Colonic mucosa (tissue), 4 donors: ENCODE measurements at places on chromosomes 16 and 17. TPM values are rescaled to one million over a fixed set of nuclear protein-coding genes. Genes with fewer than 3 reads are reported as not detected.

Gene KRT25
- total RNA-seq, result not detected

Gene RNF227
- total RNA-seq, result 2.8 TPM

Gene ORAI3
- total RNA-seq, result 22.1 TPM

Gene C16orf54
- total RNA-seq, result 1.7 TPM

Gene HOXB4
- 2.5 TPM for total RNA-seq

Gene LITAFD
- total RNA-seq, result not detected

GRCh38 chr17:15247891-15248529, 17.1 kb downstream of the PMP22 start:
- peak; percentile 13 for DNase-seq

DNA sequence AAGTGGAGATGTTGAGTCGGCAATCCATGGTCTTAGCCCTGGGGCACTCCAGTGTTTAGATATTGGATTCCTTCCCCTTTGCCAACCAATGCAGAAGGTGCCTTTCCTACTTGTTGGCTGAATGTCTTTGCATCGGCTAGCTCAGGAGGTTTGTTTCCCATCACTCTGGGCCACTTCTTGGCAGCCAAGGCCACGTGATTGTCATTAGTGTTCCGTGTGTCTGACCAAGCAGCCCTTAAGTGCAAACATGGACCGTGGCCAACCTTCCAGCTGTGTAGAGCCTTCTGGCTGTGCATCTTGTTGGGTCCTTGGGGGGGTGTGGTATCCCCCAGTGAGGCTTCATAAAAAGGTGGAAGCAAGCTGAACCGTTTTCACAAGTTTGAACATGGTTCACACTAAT, 66.0 kb downstream of the GNAO1 start:
- peak; percentile 63 for DNase-seq

GRCh38 chr17:43439041-43439440, 40.2 kb downstream of the ARL4D start:
- no peak for DNase-seq

DNA sequence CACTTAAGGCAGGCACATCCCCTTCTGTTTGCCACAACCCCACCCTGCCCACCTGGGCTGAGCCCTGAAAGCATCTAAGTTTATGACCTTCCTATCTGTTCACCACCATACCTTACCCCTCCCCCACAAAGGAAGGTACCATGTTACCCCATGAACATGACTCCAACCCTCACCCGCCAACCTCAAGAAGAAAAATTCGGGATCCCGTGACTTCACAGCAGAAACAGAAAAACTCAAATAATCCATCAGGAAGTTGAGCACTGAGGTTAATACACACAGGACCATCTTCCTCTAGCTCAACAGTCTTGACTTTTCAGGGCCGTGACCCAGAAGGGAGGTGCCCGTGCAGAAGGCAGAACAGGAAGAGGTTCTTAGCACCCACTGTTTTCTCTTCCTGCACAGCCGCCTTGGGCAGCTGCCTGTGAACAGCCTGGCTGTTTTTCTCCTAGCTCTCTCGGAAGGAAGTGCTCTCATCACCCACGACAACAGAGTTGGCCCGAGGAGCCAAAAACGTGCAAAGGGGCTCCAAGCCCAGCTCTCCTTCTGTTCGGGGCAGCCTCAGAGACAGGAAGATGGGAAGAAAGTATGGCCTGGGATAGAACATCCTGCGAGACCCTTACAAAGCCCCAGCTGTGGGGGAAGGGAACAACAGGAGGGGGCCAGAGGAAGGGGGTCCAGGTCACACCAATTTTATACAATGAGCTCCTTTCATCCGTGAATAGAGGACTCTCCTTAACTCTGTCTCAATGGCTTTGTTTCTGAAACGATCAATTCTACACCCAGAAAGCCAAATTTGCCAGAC, 101.1 kb downstream of the XYLT1 start:
- peak; percentile 64 for DNase-seq

- DNase-seq, result peak; percentile 34
Observed at GRCh38 chr16:10552998-10553491, 27.4 kb downstream of the EMP2 start.

GRCh38 chr16:9197957-9198661, 106.7 kb downstream of the HAPSTR1 start:
- no peak for DNase-seq

DNA sequence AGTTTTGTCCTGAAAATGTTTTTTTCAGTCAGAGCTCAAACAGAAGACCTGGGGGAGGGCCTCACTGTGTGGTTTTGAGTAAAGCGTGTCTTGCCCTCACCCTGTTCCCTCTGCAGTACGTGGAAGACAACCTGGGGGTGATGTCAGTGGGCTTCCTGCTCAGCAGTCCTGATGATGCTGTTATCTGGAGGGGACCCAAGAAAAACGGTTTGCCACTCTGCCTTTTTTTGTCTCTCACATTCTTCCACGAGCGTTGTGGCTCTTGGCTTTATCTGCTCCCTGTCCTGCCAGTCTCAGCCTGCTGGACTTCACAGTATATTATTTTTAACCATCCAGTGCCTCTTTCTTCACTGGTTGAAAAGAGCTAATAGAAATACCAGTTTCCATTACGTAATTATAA, 12.9 kb downstream of the NUBP1 start:
- no peak for DNase-seq

- peak; percentile 83 for DNase-seq
Observed at GRCh38 chr17:7559320-7560171, 996 bp downstream of the TNFSF13 start.

GRCh38 chr17:6137716-6138502, 67.7 kb downstream of the WSCD1 start:
- DNase-seq, result no peak

DNA sequence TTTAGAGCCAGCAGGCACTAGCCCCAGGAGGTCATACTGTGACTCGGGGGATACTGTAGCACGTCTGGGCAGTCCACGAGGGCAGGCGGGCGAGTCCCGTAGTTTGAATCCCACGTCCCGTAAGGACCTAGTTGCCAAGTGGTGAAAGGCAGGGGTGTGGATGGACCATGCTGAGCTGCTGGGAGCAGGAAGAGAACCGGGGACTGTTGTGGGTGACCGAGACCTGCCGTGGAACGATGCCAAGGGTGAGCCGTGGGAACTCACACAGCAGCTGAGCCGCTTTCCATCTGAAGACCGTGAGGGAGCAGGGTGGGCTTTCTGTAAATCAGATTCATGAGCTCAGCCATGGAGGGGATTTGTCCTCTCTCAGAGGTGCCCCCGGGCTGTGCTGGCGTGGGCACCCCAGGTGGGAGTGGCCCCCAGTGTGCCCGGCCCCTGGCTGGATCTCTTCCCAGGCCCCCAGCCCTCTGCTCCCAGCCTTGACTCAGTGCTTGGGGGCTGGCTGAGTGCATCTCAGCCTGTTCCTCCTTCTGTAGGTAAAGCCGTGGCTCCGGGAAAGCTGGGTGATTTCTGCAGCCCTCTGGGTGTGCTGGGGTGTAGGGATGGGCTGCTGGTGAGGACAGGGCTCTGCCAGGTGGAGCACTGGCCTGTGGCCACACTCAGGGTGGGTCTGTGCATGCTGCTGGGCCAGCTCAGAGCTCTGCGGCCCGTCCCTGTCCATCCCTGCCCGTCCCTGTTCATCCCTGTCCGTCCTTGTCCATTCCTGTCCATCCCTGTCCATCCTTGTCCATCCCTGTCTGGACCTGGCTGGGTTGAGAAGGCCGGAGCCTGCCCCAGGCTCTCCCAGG, 13.6 kb downstream of the ASPSCR1 start:
- DNase-seq, result no peak

GRCh38 chr17:50794361-50794760, 27.0 kb upstream of the ANKRD40CL start:
- DNase-seq, result no peak

DNA sequence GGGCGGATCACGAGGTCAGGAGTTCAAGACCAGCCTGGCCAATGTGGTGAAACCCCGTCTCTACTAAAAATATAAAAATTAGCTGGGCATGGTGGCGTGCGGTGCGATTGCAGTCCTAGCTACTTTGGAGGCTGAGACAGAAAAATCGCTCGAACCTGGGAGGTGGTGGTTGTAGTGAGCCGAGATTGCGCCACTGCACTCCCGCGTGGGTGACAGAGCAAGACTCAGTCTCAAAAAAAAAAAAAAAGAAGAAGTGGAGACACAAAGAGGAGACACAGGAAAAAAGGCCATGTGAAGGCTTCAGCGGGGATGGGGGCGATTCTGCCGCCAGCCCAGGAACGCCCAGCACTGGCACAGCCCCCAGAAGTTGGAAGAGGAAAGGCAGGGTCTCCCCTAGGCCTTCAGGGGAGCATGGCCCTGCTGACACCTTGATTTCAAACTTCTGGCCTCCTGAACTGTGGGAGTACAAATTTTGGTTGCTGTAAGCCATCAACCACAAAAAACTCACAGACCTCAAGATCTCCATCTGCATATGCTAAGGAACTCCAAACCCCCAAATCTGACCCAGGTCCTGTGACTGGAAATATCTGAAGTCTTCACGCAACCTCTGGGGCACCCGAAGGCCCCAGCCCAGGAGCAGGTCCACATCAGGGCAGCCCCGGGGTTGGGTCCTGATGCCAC, 7.0 kb downstream of the SGSH start:
- no peak for DNase-seq

GRCh38 chr17:57663326-57664070, 81.6 kb downstream of the CCDC182 start:
- no peak for DNase-seq

DNA sequence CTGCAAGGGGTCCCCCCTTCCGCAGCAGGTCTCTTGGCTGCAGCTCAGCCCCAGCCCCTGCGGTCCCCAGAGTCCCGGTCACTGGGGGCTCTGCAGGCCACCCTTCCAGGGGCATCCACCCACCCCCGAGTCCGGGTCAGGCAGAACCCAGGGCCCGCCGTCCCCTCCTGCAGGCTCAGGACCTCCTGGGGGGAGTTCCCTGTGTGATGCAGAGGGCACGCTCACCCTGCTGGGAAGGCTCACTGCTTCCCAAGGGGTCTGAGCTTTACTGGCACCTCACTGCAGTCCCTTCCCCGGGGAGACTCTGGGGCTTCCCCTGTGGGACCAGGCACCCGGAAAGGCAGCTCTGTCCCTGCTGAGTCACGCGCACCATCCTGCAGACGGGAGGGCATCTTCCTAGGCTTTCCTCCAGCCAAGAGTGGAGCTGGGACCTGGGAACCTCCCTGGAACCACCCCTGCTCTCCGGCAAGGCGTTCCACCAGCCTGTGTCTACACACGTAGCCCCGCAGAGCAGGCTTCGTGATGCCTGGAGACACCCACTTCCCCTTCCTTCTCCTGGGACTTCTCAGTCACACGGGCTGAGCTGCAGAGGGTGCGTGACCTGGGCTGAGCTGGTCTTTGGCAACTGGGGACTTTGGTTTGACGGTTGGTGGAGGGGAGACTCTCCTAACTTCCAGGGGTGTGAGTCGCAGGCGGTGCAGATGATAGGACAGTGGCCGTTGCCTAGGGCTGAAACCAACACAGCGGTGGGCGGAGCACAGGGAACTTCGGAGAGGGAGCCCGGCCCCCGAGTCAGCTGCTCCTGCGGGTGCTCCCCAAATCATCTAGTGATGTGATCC, 23.4 kb downstream of the SLC25A10 start:
- DNase-seq, result peak; percentile 74

DNA sequence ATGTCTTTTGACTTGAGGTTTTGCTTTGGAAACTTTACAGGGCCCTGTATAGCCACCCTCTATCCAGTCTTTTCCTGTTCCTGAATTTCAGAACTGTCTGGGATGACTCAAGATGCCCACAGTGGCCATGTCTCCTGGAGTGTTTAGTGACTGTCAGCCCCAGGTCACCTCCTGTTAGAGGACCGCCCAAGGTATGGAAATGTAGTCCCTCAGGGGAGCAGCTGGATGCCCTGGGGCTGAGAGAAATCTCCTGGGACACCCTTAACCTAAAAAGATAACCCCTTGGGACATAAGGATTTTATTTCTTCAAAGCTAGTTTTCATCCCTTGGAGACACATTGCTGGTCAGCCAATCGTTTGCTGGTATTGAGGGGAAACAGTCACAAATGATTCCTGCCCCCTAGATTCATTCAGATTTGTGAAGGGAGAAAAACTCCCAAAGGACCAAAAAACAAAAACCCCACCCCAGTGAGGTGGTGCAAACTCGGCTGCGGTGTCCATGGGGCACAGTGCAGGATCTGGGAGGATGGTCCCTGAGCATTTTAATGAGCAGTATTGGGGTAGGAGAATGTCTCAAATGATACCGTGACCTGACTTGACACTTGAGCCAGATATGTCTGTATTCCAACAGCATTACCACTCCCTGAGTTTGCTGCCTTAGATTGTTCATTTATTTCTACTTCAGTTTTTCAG, 1.7 kb downstream of the ZNF267 start:
- no peak for DNase-seq

GRCh38 chr17:45261577-45262515, at the start of gene SPATA32:
TSS of gene SPATA32 (minus strand) at chr17:45262094. CDS start at chr17:45262016, 78 bp downstream.
- peak; percentile 74 for DNase-seq

DNA sequence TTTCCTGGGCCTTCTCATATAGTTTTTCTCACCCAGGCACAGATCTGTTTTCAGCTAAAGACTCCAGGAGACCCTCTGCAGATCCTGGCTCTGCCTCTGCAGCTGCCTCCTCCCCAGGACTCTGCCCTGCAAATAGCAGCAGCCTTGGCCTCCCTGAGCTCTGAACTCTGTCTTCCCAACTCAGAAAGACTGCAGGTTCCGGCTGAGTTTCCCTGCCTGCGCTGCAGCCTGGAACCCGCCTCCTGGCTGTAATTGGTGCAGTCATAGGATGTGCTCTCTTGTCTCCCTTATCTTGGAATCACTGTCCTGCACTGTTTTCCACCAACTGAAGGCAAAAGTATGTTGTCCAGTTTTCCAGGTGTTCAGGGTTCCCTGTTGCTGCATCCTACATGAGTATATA, 14.3 kb upstream of the DNASE1 start:
- no peak for DNase-seq

DNA sequence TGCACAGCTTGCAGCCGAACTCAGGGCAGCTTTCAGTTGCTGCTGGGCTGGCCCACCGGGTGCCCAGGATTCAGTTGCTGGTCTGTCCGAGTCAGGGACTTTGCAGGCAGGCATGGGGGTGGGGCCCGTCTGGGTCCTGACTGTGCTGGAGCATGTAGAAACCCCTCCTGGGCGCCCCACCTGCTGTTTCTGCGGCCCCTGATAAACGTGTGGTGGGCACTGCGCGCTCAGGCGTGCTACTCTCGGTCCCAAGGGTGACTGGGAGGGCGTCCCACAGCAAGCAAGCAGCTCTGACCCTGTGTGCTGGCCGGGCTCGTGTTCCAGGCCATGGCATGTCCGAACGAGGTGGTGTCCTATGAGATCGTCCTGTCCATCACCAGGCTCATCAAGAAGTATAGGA, 12.6 kb downstream of the TSC2 start:
- no peak for DNase-seq

- no peak for DNase-seq
Observed at GRCh38 chr17:68452724-68453290, 4.5 kb downstream of the WIPI1 start.
